Kasumi-1 (cell line): ENCODE measurements at places on chromosomes 4 and X.

DNA sequence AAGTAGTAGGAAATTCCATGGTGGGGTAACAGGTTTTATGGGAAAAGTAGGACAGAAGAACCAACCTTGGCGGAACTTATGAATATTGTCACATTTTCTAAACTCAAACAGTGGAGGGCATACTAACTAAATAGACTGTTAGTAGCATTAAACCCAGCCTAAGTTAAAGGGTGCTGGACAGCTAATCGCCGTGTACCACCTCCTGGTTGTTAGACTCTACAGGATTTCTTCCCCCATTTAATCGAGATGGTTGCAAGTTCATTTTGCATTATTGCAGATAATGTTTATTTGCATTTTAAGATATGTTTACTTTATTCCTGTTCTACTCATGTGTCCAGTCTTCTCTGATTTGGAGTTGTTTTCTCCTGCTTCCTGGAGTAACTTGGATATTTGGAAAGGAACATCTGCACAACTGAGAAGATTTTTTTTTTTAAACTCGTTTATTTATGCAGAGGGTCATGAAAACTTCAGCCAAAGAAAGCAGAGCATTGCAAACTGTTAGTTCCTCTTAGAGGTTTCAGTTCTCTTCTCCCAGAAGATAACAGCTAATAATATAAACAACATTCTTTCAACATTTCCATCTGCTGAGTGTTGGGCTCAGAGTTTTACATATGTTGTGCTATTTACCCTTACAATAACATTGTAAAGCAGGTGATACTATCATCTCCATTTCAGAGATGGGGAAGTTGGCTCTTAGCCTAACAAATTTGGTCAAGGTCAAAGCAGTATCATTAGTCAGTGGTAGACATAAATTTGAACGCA, 51.5 kb upstream of the TBC1D9 start:
- DNase-seq: no peak

DNA sequence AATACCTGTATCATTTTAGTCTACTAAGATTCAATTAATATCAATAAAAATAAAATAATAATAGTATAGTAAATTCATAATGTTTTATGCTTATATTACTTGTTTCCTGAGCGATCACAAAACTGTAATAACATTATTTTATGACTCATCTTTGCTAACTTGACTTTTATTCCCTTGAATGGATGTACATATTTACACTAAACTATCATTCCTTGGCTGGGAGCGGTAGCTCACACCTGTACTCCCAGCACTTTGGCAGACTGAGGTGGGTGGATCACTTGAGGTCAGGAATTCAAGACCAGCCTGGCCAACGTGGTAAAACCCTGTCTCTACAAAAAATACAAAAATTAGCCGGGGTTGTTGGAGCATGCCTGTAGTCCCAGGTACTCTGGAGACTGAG, 104.0 kb upstream of the SLC34A2 start:
- no peak for DNase-seq

DNA sequence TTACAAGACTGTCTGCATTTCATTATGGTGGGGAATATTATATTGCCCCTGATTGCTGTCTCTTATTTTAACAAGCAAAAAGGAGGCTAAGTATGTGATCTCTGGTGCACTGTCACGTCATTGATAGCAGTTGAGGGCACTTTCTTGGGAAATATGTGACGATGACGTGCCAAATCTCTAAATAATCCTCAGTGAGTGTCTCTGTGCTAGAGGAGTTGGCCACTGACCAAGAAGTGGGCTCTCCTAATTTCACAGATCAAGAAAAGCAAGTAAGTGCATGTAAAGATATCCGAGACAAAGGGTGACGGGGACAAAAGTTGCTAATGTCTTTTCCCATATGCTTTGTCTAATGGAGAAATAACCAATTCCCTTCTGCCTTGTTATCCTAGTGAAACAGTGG, 487.4 kb upstream of the TENM3 start:
- no peak for DNase-seq

DNA sequence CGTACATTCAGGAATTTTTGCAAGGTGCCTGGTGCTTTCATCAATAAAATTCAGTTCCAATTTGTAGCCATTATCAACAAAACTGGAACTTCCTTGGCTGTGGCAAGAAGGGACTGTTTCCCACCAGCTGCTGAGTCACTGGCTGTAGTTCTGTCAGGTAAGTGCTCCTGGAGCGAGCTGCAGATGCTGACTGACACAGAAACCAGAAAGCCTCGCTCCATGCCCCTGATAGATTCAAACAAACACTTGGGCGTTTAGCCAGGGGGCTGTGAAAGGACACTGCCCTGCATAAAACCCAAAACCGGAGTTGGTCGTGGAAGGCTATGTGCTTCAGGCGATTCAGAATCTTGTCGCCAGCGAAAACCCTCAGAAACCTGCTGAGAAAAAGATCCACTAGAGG, 188.4 kb upstream of the FAM9B start:
- no peak for DNase-seq

- DNase-seq: no peak
Observed at GRCh38 chr4:115780268-115780667, 666.8 kb upstream of the NDST4 start.

- no peak for DNase-seq
Observed at GRCh38 chr4:138114434-138114833, 127.7 kb downstream of the SLC7A11 start.
